ENCODE measurements at places on chromosomes 5 and 9. TPM values are rescaled to one million over a fixed set of nuclear protein-coding genes. Genes with fewer than 3 reads are reported as not detected.

- peak; percentile 47 for DNase-seq
Measured at GRCh38 chr5:75034137-75034739, 18.1 kb downstream of the GCNT4 start.

GRCh38 chr9:135087489-135087792 lies at the start of gene OLFM1:
Gene OLFM1 (plus strand): TSS chr9:135087668. CDS start chr9:135087990, 322 bp downstream.
- DNase-seq: peak; percentile 82

DNA sequence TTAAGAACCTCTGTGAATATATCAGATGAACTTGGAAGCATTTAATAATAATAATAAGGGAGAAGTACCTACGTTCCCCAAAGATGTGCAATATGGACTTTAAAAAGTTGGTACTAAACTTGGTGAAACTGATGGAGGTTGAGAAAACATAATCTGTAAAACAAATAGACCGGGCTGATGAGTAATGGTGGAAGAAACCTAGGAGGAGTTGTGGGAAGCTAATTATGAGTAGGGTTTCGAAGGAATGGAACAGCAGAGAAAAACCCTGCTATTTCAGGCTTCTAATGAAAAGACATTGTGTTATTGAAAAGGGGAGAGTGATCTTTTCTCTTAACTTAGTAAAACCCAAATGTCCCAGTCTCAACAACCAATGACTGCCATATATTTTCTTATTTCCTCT lies 229.3 kb downstream of the PCSK1 start:
- DNase-seq: no peak

GRCh38 chr9:126754436-126755316 lies 50.2 kb upstream of the ZBTB43 start:
- peak; percentile 80 for DNase-seq

- DNase-seq: no peak
Measured at GRCh38 chr5:107010060-107010459, 660.7 kb downstream of the EFNA5 start.

DNA sequence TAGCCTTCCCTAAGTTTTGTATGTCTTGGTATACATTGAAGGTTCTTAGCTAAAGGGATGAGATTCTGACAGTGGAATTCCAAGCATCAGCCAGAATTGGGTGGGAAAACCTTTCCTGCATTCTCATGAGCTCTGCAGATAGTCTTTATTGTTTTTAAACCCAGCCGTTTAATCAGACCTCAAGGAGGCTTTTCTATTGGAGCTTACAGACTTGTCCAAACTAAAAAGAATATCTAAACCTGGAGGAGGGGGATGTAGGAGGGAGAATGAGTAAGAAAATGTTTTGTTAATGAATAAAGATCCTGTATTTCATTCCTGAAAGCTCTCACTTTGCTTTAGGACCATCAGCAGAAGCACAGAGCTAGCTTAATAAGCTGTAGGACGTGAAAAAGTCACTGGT lies 41.7 kb downstream of the EBF1 start:
- no peak for DNase-seq

GRCh38 chr5:170450061-170450669 lies 53.7 kb upstream of the KCNIP1 start:
- no peak for DNase-seq

DNA sequence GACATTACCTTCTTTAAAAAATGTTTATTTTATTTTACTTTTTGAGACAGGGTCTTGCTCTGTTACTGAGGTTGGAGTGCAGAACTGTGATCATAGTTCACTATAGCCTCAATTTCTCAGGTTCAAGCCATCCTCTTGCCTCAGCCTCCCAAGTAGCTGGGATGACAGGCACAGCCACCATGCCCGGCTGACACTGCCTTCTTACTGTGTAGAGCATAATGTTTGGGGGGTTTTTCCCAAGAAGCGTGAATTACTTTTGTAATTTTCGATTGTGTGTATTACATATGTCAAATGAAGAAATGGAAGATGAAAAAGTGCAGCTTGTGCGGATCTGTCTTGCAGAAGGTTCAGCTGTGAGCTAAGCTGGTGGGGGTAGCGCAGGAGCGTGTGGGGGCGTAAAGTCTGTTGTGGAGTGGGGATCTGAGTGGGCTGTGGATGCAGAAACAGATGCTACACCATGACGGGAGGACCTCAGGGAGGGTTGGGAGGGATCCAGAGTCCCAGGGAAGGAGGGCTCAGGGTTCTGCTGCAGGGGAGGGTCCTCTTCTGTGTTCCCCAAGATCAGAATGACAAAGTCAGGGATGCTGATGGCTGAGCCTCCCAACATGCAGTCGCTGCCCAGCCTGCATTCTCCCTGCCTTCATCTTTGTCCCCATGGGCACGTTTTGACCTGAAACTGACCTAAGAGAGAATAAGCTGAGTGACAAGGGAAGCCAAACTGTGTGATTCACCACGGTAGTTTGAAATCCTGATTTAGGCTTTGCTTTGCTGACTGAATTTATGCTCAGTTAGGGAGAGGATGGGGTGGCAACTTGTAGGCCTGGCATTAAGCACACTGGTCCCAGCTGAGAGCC lies 6.8 kb upstream of the ANKRD33B start:
- DNase-seq: no peak

WDR31 gene
- 3.3 TPM for total RNA-seq

SPINK13 gene
- not detected for total RNA-seq

All from mucosa of descending colon (tissue), 3 donors.